Naive thymus-derived CD4-positive, alpha-beta T cell (primary cell): ENCODE measurements at places on chromosomes 2 and 18.

GRCh38 chr2:225008935-225009334 is 33.3 kb downstream of the DOCK10 start:
- DNase-seq = no peak

- no peak for DNase-seq
These were observed 59.0 kb downstream of the HNMT start for GRCh38 chr2:138023298-138023697.

DNA sequence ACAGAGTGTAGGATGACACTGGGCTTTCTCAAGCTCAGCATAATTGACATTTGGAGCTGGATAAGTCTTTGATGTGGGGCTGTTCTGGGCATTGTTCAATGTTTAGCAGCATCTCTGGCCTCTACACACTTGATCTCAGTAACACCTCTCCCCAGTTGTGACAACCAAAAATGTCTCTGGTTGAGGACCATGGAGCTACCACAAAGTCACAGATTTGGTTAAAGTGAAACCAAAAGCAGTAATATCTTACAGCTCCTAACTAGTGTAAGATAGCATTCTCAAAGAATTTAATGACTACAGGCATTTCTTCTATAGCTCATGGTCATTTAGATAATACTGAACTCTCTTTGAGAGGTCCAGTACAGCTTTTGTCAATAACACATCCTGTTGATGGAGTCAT is 23.4 kb upstream of the PAX3 start:
- DNase-seq = no peak

- no peak for DNase-seq
These were observed 90.5 kb downstream of the TMEM17 start for GRCh38 chr2:62415518-62415917.

DNA sequence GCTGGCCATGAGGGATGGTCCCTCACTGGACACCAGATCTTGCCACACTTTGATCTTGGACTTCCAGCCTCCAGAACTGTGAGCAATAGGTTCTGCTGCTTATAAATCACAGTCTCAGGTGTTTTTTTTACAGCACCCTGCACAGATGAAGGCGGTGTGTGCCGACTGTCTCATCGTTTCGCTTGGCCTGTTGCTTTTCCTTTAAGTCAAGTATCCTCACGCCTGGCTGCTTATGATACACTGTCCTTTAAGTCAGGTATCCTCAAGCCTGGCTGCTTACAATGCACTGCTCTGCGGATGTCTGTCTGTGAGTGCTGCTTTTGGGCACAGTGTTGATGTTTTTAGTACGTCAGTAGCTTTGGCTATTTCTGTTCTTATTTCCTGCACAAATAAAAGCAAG is 40.3 kb downstream of the SALL3 start:
- no peak for DNase-seq

DNA sequence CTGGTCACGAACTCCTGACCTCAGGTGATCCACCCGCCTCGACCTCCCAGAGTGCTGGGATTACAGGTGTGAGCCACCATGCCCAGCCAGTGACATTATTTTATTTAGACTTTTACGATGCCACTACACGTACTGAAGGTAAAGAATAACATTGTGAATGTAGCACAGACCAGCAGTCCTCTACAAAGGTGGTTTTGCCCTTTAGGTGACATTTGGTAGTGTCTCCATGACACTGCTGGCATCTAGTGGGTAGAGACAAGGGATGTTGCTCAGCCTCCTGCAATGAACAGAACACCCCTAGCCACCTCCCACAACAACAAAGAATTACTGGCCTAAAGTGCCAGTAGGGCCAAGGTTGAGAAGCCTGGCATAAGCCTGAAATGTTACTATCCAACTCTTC is 69.5 kb downstream of the MYOM1 start:
- no peak for DNase-seq

DNA sequence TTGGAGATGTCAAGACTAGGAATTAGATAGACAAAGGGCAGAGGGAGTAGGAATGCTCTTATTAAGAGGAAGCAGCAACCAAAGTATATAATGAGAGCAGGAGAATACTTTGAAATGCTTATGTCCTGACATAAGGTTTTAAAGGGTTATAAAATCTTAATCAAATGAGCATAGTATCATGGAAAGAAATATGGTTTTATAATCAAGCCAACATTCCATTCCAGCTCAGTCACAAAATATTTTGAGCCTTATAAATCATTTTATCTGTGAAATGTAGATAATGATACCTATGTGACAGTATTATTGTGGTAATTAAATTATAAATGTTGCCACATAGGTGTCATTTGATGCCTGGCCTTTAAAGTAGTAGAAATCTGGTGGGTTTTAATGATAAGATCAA is 17.6 kb downstream of the VSNL1 start:
- no peak for DNase-seq

DNA sequence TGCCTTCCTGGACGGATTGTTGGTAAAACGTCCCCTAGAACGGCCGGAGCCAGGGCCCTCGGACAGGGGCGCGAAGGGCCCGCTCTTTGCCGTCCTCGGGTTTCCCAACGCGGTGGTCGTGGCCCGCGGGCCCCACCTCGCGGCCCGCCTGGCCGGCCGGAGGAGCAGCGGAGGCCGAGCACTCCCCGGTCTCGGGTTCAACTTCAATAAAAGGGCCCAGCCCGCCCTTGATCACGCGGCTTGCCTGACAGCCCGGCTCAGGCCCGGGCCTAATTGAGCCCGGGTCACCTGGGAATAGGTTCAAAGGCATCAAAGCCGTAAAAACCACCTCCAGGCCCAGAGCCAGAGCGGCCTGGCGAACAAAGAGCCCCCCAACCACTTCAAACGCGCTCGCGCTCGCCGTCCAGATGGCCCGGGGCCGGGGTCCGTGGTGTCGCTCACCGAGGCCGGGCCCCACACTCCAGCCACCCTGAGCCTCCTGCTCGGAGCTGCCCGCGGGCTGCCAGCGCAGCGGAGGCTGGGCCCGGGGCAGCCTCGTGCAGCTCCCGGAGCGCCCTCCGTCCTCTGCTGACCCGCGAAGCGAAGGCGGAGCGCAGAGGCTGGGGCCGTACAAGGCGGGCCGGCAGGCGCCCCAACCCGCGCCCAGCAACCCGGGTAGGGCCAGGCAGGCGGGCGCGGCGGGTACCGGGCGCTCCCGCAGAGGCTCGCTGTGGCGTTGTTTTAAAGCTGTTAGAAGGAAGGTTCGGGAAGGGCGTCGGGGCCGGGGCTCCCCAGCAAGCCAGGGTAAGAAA is 1.1 kb upstream of the TWIST2 start:
- no peak for DNase-seq

GRCh38 chr18:33372442-33372841 is 68.1 kb downstream of the CCDC178 start:
- DNase-seq = no peak

GRCh38 chr2:100192825-100193224 is 50.4 kb upstream of the AFF3 start:
- no peak for DNase-seq

GRCh38 chr2:132651115-132652045 is 18.6 kb downstream of the LYPD1 start:
- no peak for DNase-seq

GRCh38 chr2:224405841-224406370 is 4.0 kb upstream of the FAM124B start:
- DNase-seq = no peak

GRCh38 chr2:206442833-206443734 is at the start of gene ADAM23:
Gene ADAM23 (plus strand): TSS chr2:206443532. CDS start chr2:206443867, 335 bp downstream.
- DNase-seq = peak; percentile 32

DNA sequence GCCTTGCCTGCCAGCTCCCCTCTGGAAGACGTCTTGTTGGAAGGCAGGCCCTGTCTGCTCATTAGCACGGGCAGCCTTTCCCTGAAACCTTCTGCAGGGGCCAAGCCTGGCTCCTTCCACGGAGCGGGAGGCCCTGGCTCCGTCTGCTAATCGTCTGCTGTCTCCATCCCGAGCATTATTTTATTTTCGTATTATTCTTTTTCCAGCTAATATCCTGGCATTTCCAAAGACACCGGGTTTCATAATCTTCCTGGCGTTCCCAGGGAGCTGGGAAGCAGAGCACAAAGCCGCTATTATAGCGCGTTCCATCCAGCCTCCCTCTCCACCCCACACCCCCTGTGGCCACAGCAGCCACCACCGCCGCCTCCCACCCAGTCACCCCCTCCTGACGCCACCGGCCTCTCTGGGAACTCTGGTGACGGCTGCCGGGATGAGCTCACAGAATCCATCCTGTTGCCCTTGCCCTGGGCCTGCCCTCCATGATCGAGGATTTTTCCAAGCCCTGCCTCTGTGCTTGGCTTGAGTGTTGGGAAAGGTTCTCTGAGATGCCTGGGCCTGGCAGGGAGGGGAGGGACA is 125.5 kb downstream of the DYSF start:
- no peak for DNase-seq

DNA sequence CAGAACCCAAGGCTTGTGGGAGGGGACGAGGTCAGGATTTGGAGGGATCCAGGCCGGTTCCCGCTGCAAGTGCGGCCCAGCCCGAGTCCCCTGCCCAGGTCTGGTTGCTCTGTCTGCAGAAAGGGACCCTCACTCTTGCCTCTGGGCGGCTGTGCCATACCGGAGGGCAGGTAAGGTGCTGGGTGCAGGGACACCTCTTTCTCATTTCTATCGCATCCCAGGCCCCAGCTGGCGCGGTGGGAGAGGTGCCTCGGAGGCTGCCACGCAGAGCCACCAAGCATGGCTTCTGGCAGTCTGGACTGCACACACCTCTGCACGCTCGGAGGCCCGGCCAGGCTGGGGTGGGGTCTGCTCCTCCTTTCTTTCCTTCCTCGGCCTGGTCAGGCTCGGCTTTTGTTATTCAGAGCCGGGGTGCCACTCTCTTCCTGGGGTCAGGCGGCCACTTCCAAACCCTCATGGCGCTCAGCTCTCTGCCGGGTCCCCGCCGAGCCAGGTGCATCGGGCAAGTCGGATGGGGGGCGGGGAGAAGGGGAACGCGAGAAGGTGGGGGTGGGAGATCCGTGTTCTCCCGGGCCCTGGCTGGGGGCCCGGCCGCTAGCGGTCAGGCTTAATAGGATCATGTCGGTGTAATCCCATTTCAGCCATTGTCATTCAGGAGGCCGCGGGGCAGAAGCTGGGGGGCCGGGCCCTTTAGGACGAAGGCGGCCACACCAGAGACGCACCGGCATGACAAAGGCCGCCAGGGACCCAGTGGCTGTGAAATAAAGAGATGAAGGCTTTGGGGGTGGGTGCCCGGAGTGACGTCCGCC is 9.0 kb downstream of the GBX2 start:
- DNase-seq = no peak

- DNase-seq = no peak
These were observed 50.7 kb downstream of the BCL2L11 start for GRCh38 chr2:111171337-111171930.

GRCh38 chr2:135818937-135819610 is 17.9 kb downstream of the LCT start:
- no peak for DNase-seq

- no peak for DNase-seq
These were observed 36.7 kb upstream of the SPTBN1 start for GRCh38 chr2:54419388-54419787.

DNA sequence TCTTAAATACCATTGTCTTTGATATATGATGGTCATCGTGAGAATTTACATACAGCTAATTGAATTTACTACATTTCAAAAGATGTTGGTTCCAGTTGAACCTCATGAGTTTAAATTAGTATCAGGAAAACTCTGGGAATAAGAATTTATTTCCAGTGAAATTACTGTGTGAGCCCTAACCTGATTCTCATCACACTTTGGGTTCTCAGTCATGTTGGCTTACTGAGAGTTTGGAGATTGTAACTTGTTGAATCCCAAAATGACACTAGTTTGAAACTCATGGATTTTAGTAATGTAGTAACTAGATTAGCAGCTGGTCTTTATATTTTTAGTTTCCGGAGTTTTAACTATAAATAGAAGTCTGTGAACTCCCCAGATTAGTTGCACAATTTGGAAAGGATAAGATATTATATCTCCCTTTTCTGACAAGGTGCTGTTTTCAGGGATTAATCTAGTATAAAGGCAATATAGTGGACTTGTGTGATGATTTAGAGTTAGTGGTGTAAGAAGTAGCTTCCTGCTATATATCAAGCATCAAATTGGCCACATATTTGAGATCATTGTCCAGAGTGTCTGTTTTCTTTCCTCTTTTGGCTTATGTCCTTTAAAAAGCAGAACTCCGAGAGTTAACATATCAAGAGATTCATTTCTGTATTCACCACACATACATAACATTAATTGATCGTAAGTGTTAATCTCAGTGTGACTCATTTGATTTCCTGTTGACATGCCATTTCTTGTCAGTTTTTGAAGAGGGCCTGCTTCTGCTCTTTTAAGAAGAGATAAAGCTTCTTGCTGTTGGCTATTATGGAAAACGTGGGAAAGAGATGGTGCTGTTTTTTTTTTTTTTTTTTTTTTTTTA is 15.7 kb downstream of the NDUFV2 start:
- peak; percentile 28 for DNase-seq
